Uterine smooth muscle cell (primary cell): ENCODE measurements at places on chromosomes 5 and 9. TPM values are rescaled to one million over a fixed set of nuclear protein-coding genes. Genes with fewer than 3 reads are reported as not detected.

NSG2 gene
- under 0.01 TPM in 1 of 2 replicates, not detected in the other for total RNA-seq

MLANA gene
- not detected in 2 replicates for total RNA-seq

PRKAA1 gene
- total RNA-seq: 101 and 117 TPM in 2 replicates

PHF24 gene
- under 0.01 and 0.11 TPM in 2 replicates for total RNA-seq

NUTM2G gene
- total RNA-seq: not detected in 2 replicates

PRLR gene
- 1.2 and 1.7 TPM in 2 replicates for total RNA-seq

GTF3C5 gene
- 31.7 and 52.7 TPM in 2 replicates for total RNA-seq

SLC46A2 gene
- total RNA-seq: not detected in 2 replicates

TXN gene
- total RNA-seq: 370 and 447 TPM in 2 replicates

PCAT7 gene
- not detected in 2 replicates for total RNA-seq

PCDH1 gene
- total RNA-seq: 1.4 TPM in 2 replicates

OR13C2 gene
- not detected in 2 replicates for total RNA-seq

SOHLH1 gene
- total RNA-seq: not detected in 2 replicates

HAPLN1 gene
- 0.11 and 0.37 TPM in 2 replicates for total RNA-seq

STKLD1 gene
- 0.77 and 1.1 TPM in 2 replicates for total RNA-seq

SPRY4 gene
- total RNA-seq: 6.7 and 9.6 TPM in 2 replicates

SELENOP gene
- 25.0 and 63.2 TPM in 2 replicates for total RNA-seq

VPS13A gene
- total RNA-seq: 31.1 and 34.5 TPM in 2 replicates

LCP2 gene
- 0.25 TPM in 1 of 2 replicates, not detected in the other for total RNA-seq

SLC44A1 gene
- total RNA-seq: 78.0 and 92.9 TPM in 2 replicates

SPINK6 gene
- total RNA-seq: not detected in 2 replicates

CDKN2B gene
- 12.0 and 24.9 TPM in 2 replicates for total RNA-seq

FOXD4L4 gene
- total RNA-seq: 0.22 and 0.37 TPM in 2 replicates

ITK gene
- not detected in 2 replicates for total RNA-seq

PCDHA1 gene
- total RNA-seq: under 0.01 TPM in 2 replicates

LECT2 gene
- total RNA-seq: not detected in 2 replicates

POLR1E gene
- 43.2 and 55.8 TPM in 2 replicates for total RNA-seq

KLHL3 gene
- total RNA-seq: 3.4 and 4.0 TPM in 2 replicates

SLCO4C1 gene
- under 0.01 TPM in 2 replicates for total RNA-seq

DMRTA1 gene
- total RNA-seq: 1.00 and 1.5 TPM in 2 replicates

PCDHGA9 gene
- total RNA-seq: 4.0 and 4.2 TPM in 2 replicates

SPDL1 gene
- total RNA-seq: 22.0 and 39.3 TPM in 2 replicates

HTR1A gene
- total RNA-seq: not detected in 2 replicates

ANKRD31 gene
- total RNA-seq: 0.11 and 0.25 TPM in 2 replicates

C5orf34 gene
- total RNA-seq: 4.4 and 11.5 TPM in 2 replicates

TMEM215 gene
- total RNA-seq: under 0.01 TPM in 1 of 2 replicates, not detected in the other

CPLANE1 gene
- 21.0 and 21.1 TPM in 2 replicates for total RNA-seq

HNRNPA0 gene
- total RNA-seq: 11.3 and 14.2 TPM in 2 replicates

SLC6A7 gene
- total RNA-seq: under 0.01 TPM in 1 of 2 replicates, not detected in the other

PCDHB14 gene
- 0.11 and 0.12 TPM in 2 replicates for total RNA-seq

IFNA21 gene
- not detected in 2 replicates for total RNA-seq

SH3RF2 gene
- 0.77 and 1.2 TPM in 2 replicates for total RNA-seq
